Activated naive CD4-positive, alpha-beta T cell treated with anti-CD3 and anti-CD28 coated beads, Interleukin-2, amount 50 U/mL, for 72 hours (primary cell): ENCODE measurements at places on chromosomes 3 and 15. TPM values are rescaled to one million over a fixed set of nuclear protein-coding genes. Genes with fewer than 3 reads are reported as not detected.

Gene IL12A
- total RNA-seq = not detected

Gene CHRNA7
- total RNA-seq = not detected

Gene PLA2G4F
- not detected for total RNA-seq

Gene ANKUB1
- total RNA-seq = not detected

Gene ADPRH
- 5.1 TPM for total RNA-seq

Gene TIPIN
- 27.9 TPM for total RNA-seq

Gene MAP1A
- 0.84 TPM for total RNA-seq

Gene PIGZ
- total RNA-seq = 0.23 TPM

Gene RBPMS2
- total RNA-seq = not detected

Gene HRH1
- total RNA-seq = 0.10 TPM

Gene FRMD5
- total RNA-seq = 2.8 TPM

Gene GP9
- not detected for total RNA-seq

Gene ECE2
- total RNA-seq = not detected

Gene HYPK
- total RNA-seq = 11.6 TPM

Gene CACNA1D
- total RNA-seq = not detected

Gene ITIH1
- not detected for total RNA-seq

Gene IL17RC
- 1.5 TPM for total RNA-seq

Gene ASB14
- not detected for total RNA-seq

Gene XCR1
- total RNA-seq = not detected

Gene TRIM69
- 60.8 TPM for total RNA-seq

Gene CD200R1L
- total RNA-seq = not detected

Gene ZNF35
- total RNA-seq = 1.0 TPM

Gene TRIM42
- total RNA-seq = not detected

Gene AZI2
- 62.1 TPM for total RNA-seq

Gene SLC22A13
- total RNA-seq = 0.11 TPM

Gene FANCI
- total RNA-seq = 290 TPM

Gene C15orf61
- total RNA-seq = 5.8 TPM

Gene CHRNA3
- not detected for total RNA-seq

Gene ARL8B
- 78.1 TPM for total RNA-seq

Gene MST1R
- 0.68 TPM for total RNA-seq

Gene MTHFS
- 23.4 TPM for total RNA-seq

Gene PRSS50
- total RNA-seq = not detected

Gene BFSP2
- not detected for total RNA-seq

Gene ZIC1
- total RNA-seq = not detected

Gene UROC1
- not detected for total RNA-seq

Gene CACNA2D3
- total RNA-seq = not detected

Gene LYSMD4
- total RNA-seq = 7.3 TPM

Gene EPHB1
- 0.60 TPM for total RNA-seq

Gene RAMAC
- total RNA-seq = 20.3 TPM

Gene VILL
- 13.2 TPM for total RNA-seq

Gene NUTM1
- total RNA-seq = not detected

Gene ITPKA
- total RNA-seq = 1.2 TPM

Gene ACAD11
- 20.3 TPM for total RNA-seq

Gene SPATA12
- total RNA-seq = not detected

Gene CNTN3
- not detected for total RNA-seq

Gene CRYBG3
- total RNA-seq = 1.3 TPM

Gene ALCAM
- total RNA-seq = 18.8 TPM

Gene HTR3E
- total RNA-seq = not detected

Gene CPN2
- not detected for total RNA-seq

Gene FAM3D
- not detected for total RNA-seq

Gene CPEB1
- not detected for total RNA-seq

Gene CNTN4
- total RNA-seq = not detected

Gene SERPINI2
- not detected for total RNA-seq

Gene GOLGA8J
- 0.41 TPM for total RNA-seq

Gene EBLN2
- 7.4 TPM for total RNA-seq

Gene ARL6IP5
- total RNA-seq = 73.5 TPM
